Activated CD4-positive, alpha-beta T cell treated with anti-CD3 and anti-CD28 coated beads, Interleukin-2, amount 50 U/mL, for 16 hours (primary cell): ENCODE measurements at places on chromosomes 3 and 15.
A peak's percentile ranks its signal among the peaks of the same experiment; 100 is the strongest.

- DNase-seq, result no peak
These were observed 38.0 kb downstream of the CADPS start for GRCh38 chr3:62837145-62837787.

DNA sequence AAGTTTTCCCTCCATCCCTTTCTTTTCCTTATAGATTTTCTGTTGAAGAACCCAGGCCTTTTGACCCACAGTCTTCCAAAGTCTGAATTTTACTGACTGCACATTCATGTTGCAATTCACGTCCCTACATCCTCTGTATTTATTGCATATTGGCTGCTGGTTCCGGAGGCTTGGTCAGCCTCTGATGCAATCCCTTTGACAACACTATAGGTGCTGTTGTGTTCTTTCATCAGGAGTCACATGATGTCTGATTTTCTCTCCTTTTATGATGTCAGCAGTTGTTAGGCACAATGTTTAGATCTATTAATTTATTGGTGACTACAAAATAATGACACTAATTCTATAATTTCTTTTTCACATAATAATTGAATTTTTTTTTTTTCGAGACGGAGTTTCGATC, 8.7 kb downstream of the CYP1A1 start:
- DNase-seq, result no peak

DNA sequence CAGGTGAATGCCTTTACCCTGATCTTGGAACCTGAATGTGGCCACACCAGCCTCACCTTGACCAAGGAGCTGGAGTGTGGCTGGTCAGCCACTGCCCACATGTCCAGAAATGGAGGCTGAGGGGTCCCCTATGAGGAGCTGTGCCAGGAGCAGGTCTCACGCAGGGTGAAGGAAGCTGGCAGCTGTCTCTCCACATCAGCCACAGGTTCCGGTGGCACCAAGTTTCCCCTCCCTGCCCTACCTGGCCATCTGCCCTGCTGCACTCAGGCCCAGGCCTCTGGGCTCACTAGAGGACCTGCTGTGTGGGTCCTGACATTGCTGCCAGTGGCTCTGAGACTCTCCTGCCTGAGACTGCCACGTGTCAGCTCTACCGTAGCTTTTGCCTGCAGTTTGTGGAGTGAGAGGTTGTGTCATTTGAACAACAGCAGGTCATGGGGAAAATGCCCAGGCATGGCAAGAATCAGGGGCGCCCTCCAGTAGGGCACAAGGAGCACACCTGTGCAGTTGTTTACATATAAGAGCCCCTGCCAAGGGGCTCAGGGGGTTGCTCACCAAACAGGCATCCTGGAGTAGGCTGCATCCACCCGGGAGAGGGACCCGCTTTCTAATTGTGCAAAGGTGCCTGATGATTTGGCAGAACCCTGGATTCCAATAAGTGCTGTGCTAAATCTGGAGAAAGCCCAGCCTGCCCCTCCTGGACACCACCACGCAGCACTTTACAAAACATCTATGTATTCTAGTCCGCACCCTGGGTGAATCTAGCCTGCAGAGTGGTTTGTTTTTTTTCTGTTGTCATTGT, 258.5 kb upstream of the TLE3 start:
- DNase-seq, result no peak

- no peak for DNase-seq
These were observed 217.9 kb downstream of the TBC1D2B start for GRCh38 chr15:77859491-77860060.

DNA sequence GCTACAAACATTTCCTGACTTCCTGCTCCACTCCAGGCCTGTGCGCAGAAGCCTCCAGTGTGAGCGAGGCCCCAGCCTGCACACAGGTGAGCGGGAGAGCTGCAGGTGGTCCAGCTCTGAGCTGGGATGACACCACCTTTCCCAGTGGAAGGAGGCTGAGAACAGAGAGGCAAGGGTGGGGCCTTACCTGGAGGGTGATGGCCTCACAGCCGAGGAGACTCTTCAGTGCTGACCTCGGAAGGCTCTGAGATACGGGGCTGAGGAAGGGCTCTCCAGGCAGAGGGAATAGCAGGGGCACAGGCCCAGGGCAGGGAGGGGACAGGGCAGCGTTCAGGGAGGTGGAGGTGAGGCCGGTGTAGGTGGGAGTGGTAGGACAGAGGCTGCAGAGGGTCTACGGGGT, 70.8 kb downstream of the EFCAB12 start:
- no peak for DNase-seq

DNA sequence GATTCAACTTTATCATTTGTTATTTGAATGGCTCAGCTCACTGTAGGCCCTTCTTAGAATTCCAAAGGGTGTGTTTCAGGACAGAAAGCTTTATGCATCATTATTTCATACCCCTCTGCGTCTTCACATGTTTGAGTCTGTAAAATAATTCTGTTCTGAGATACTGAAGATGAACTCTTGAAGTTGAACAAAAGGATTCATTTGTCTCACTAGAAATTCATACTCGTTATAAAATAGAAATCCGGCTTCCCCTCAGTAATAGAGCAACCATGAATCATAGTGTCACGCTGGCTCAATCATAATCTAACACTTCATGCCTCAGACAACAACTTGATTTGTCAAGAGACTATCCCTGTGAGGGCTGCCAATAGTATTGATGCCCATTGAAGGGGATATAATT, 1015.4 kb upstream of the SEMA6D start:
- DNase-seq, result no peak

DNA sequence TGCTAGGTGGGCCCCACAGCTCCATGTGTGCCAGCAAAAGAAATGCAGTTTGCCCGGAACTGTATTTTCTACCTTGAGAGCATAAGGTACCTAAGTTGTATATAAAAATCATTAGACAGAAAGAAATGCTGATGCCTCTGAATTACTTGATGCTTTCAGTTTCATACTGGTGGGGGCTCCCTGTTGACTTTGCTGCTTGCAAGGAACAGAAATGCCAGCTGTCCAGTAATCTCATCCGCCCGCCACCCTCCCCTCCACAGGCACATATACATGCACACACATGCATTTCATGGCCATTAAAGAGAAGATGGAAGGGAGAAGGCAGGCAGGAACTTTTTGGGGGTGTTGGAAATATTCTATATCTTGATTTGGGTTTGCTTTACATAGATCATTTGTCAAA, 38.4 kb downstream of the LIMD1 start:
- no peak for DNase-seq

DNA sequence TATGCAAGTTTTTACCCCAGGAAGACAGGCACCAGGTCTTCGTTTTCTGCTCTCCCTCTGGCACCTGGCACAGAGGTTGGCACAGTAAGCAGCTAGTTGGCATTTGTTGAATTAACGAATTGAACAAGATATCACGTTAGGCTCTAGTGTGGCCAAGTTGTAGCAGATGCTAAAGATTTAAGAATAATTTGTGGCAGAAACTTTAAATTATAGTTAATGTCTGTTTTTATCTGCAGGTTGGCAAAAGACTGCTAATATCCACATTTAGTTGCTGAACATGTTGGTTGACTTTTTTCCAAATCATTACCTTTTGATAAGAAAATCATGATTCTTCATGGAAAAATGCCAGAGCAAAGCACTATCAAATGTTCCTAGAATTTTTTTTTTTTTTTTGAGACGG, 8.1 kb downstream of the CHRNA5 start:
- DNase-seq, result no peak

- DNase-seq, result no peak
These were observed 115.7 kb upstream of the BFSP2 start for GRCh38 chr3:133283958-133284807.

DNA sequence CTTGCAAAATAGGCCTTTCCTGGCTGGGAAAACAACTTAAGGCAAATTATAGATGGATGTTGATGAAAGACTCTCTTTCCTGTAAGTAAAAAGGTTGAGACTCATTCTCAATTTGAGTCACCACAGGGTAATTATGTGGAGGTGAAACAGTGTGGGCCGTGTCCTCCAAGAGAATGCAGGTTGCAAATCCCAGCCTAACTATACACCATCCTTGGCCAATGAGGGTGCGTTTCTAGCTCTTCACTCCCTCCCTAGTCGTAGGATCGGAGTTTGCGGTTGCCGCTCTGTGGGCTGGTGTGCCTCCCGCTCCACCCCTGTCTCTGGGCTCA, 259.9 kb downstream of the PLCL2 start:
- DNase-seq, result peak; percentile 56

DNA sequence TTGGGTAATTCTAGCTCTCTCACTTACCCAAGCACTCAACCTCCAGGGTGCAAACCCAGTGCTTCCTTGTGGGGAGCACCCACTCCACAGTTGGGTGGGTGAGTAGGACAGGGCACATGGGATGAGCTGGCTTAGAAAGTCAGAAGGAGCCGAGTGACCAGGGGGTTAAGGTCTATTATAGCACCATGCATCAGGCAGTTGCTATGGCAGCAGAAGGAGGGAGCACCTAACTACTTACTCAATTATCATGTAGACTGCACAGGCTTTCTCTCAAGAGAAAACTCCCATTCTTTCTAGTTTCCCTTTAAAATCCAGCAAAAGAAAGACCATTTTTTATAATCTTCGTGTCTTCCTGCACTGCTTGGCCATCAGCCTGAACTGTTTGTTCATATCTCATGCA, 163.0 kb downstream of the OCA2 start:
- DNase-seq, result no peak

DNA sequence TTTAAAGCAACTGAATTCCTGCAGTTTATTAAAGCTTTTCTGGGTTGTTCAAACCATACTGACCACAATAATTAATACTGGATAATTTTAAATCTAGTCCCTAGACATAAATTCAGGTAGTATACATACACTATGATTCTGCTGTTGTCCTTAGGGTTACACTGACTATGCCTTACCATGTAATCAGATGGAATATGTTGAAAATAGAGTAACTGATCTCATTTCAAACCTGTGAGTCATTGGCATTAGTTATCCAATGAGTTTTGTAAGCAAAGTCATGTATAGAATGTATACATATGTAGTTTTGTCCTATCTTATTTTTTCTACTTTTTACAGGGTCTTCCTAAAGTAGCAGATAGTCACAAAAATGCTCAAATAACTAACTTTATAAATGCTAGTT, 517.1 kb upstream of the CCDC54 start:
- DNase-seq, result no peak

- no peak for DNase-seq
These were observed 35.9 kb downstream of the RARB start for GRCh38 chr3:25463836-25464418.

GRCh38 chr3:141366285-141367037, 1.8 kb upstream of the ZBTB38 start:
- DNase-seq, result no peak

- no peak for DNase-seq
These were observed 53.2 kb upstream of the CTSH start for GRCh38 chr15:78997981-78998499.

- no peak for DNase-seq
These were observed 170.3 kb downstream of the NUP210 start for GRCh38 chr3:13249664-13250390.

DNA sequence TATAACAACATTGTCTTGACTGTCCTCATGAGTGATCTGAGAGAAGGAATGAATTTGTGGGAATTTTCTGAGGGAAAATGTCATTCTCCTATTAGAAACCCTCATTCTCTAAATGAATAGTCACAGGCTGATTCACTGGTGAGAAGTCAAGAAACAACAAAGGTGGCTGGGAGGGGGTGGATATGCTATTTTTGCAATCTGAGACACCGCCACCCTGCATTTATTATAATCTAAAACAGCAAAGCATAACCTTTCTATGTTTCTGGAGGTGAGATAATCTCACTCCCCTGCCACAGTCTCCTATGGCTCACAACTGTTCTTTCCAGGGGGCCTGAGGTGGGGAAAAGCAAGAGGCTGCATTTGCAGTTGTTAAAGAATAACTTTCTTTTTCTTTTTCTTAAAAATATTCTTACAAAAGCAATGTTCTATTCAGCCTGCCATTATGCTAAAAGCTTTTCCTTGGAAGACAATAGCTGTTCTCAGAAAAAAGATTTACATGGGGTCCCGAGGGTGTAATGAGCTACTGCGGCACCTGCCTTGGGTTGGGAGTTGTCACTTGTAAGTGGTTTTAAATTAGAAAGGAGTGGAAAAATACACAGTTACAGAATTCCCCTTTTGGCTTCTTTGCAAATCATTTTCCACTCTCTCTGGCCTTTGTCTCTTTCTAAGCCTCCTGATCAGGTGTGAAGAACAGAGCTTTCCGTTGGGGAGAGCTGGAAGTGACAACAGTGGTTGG, 220.9 kb downstream of the AGBL1 start:
- DNase-seq, result no peak

GRCh38 chr3:70076396-70076795, 76.9 kb downstream of the SAMMSON start:
- DNase-seq, result no peak

GRCh38 chr3:52191663-52192062, 6.3 kb upstream of the ALAS1 start:
- DNase-seq, result no peak

GRCh38 chr3:183447206-183448001, 19.0 kb upstream of the MCF2L2 start:
- peak; percentile 90 for DNase-seq

- DNase-seq, result no peak
These were observed 14.2 kb downstream of the LRIG1 start for GRCh38 chr3:66486646-66487045.

DNA sequence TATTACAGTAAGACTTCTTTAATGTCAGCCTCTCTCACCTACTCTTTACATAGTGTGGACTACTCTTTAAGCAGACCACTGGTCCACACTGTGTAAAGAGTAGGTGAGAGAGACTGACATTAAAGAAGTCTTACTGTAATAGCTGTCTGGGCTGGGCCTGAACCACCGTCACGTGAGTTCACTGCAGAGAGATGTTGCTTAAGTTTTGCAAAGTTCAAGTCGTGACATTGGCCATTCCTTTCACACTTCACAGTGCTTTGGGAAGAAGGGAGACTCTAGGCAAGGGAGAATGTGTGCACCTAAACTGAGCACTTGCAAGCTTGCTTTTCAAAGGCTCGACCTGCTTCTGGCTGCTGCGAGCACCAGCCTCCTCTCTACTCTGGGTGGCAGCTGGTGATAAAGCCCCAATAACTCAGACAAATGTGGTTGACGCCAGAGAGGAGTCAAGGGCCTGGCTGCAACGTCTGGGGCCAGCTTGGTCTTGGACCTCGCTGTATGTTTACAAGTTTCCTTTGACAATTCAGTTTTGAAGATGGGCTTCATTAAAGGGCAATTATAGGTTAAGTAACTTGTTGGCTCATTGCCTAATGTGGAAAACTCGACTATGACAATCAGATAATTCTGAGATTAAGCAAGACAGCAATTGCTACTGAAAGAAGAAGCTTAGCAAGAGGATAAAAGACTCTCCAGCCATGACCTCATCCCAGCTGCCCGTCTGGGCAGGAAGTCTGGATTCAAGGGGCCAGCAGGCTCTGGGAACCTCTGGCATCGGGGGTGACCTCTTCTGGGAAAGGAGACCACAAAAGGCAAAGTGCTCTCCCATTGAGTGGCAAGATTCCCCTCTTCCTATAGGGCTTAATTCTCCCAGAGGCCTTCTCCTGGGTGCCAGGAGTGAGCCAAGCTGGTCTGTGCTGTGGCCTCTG, 242.1 kb upstream of the TLE3 start:
- DNase-seq, result no peak

GRCh38 chr3:190019844-190020243, 100.9 kb downstream of the P3H2 start:
- no peak for DNase-seq

GRCh38 chr3:43776101-43776500, 85.4 kb downstream of the ABHD5 start:
- DNase-seq, result no peak
